Hematopoietic multipotent progenitor cell treated with erythropoietin and hydrocortisone succinate and interleukin-3 and kit ligand, for 6 days (in vitro differentiated cells): ENCODE measurements at places on chromosomes 3 and 15.
A peak's percentile ranks its signal among the peaks of the same experiment; 100 is the strongest.

DNA sequence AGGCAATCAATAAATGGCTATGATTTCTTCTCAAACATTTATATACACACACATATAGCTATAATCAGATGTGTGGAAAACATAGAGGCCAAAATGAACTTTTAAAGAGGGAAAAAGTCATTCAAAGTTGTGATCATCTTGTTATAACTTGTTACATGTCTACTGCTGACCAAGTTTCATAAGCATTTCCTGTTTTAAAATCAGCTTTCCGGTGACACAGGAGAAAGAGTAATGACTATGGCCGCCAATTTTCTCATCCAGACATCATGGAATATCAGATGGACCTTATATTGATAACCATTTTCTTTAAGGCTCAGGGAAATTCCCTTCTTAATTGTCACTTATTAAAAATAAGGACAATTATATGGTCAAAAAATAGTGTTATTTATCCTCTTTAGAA is 71.7 kb upstream of the AGTR1 start:
- DNase-seq = no peak

DNA sequence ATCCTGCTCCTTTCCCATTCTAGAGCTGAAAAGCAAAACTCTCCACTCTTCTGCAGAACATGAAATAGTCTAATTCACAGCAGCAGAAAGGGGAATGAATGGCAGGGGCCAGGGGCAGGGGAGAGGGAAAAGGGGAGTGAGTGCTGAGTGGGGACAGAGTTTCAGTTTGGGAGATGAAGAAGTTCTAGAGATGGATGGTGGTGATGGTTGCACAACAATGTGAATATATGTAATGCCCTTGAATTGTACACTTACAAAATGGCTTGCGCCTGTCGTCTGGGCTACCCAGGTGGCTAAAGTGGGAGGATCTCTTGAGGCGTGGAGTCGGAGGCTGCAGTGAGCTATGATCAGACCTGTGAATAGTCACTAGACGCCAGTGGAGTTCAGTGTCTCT is 78.5 kb upstream of the MEF2A start:
- no peak for DNase-seq

GRCh38 chr3:42118762-42119361 is 27.7 kb downstream of the TRAK1 start:
- DNase-seq = peak; percentile 77

- DNase-seq = no peak
These were observed 116.9 kb downstream of the GADL1 start for GRCh38 chr3:30777426-30778113.

DNA sequence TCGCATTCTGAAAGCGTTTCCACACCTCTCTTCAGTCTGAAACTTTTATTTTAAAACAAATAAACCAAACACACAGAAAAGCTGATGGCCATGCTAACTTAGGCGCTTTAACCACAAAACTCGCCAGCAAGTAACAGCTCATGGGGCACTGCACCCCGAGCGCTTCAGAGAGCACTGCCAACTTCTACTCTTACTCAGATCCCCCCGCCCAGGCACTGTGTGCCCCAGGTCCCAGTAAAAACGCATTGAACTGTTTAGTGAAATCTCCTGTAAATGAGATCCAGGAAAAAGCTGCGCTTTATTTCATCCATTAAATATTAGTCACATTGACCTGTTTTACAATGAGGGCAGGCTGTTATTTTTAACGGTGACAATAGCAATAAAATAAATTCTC is 99.7 kb downstream of the LRIG1 start:
- DNase-seq = no peak

- no peak for DNase-seq
These were observed 47.4 kb downstream of the MRPL46 start for GRCh38 chr15:88419830-88420229.

DNA sequence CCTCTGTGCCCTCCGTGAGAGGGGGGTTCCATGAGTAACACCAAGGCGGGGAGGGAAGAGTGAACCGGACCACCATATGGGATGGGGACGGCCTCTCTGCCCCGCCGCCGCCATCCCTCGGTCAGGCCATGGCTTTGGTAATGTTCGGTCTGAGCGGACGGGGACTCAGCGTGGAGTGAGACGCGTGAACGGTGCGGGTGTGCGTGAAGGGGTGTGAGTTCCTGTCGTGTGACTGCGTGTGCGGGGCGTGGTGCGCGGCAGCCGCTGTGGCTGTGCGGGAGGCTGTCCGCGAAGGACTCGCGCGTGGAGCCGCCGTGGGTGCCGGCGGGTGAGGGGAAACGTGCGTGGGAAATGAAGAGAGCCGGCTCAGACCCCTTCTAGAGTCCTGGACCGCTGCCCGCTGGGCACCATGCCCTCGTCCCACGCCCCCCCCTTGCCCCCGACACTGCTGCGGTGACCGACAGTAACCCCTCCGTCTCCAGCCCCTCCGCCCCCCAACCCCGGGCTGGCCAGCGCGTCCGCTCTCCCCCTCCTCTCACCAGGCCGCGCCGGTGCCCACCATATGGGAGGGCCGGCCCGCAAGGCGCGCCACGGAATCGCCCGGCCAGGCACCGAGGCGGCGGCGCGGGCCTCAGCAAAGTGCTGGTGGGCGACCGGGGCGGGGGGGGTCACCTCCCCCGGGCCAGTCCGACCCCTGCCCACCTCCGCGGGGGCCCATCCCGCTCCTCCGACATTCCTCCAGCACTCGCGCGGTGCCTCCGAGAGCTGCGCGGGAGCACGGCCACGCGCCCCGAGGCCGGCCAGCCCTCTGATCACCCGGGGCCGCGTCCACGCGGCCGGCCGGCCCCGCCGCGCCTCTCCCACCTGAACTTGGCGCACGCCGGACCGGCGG is 589 bp downstream of the KLF15 start:
- DNase-seq = peak; percentile 25
